ENCODE measurements at places on chromosomes 3 and 15. TPM values are rescaled to one million over a fixed set of nuclear protein-coding genes. Genes with fewer than 3 reads are reported as not detected.
A peak's percentile ranks its signal among the peaks of the same experiment; 100 is the strongest.

- DNase-seq: peak; percentile 63
Observed at GRCh38 chr3:113051302-113051711, 60.5 kb downstream of the GTPBP8 start.

DNA sequence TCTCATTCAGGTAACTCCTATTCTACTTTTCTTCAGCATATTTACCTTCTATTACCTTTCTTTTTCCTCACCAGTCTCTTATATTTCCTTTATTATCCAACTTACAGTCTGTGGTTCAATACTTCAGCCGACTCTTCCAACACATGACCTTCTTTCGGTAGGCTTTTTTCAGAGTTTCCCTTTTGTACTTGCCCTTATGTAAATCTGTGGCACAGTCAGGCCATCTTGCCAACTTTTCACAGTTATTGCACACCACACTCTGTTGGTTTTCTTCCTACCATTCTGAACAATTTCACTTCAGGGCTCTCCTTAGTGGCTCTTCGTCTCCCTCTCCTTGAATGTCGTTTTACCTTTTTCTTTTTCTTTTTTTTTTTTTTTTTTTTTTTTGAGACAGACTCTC, 427.8 kb downstream of the LPP start:
- no peak for DNase-seq

DNA sequence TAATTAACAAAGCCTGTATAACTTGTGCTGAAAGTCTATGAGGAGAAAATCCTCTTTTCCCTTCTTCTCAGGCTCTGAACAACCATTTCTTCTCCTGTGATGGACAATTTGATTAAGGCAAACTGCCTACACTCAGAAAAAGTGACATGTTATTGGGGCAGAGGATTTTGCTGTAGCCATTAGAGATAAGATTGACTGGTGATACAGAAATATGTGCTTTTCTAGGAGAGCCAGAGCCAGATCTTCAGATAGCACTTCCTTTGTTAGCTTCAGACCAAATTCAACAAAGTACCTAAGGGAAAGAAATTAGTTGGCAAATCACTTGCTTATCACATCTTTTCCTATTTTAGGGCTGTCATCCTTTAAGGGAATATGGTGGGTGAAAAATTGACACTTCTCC, 259.9 kb downstream of the ARPP21 start:
- DNase-seq: no peak

DNA sequence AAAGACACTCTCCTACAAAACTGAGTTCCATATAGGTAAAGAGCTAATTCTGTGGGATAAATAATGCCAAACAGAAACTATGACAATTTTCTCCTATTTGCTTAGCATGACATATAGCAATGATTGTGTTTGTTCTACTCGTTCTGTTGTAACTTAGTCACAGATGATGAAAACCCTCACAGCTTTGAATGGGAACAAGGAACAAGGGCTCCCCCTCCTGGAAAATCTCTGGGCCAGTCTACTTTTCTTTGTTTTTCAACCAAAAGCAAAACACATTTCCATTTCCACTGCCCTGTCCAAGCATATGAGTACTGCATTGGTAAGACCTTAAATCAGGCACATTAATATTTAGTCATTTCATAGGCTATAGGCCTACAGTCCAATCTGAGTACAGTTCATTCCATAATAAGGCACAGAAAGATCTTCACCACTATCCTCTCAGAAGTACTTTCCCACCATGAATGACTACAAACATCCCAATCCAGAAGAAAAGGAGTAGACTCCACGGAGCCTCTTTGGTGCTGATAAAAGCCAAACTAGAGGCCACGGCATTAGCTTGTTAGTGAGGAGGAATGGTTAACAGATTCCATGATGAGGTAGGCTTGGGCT, 67.1 kb downstream of the ATP8B4 start:
- peak; percentile 77 for DNase-seq

- DNase-seq: no peak
Observed at GRCh38 chr3:177106184-177106583, 91.1 kb downstream of the TBL1XR1 start.

The GOLGA8S gene
- not detected for total RNA-seq

The MASP1 gene
- total RNA-seq: not detected

- DNase-seq: no peak
Observed at GRCh38 chr3:25103391-25103790, 324.7 kb upstream of the RARB start.

GRCh38 chr3:79187426-79187825, 580.4 kb downstream of the ROBO1 start:
- no peak for DNase-seq

GRCh38 chr15:34332553-34333120, 4.9 kb downstream of the SLC12A6 start:
- no peak for DNase-seq

DNA sequence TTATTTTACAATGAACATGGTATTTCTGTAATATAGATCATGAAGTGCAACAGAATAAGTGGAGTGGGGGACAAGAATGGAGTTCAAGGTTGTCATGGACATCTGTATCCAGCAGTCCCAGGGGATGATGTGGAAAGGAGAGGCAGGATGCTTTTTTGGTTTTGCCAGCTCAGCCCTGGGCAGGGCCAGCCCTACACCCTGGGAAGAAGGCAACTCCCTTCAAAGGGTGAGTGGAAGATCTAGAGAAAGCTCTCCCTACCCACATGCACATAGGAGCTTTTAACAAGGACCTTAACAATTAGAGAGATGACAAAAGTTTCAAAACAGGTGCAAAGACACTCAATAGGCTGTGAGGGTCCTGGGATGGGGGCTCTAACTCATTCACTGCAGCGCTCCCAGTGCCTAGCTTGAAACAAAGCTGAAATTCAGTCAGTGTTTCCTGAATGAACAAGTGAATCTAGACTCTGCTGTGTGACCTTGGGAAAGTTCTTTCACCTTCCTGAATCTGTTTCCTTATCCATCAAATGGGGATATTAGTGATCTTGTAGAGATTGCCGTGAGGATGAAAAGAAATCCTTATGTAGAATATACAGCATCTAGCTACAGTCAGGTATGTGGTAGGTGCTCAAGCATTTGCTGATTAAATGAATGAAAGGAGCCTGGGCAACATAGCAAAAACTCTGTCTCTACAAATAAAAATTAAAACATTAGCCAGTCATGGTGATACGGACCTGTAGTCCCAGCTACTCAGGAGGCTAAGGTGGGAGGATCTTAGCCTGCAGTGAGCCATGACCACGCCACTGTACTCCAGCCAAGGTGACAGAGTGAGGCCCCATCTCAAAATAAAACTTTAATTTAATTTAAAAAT, 14.3 kb downstream of the BHLHE40 start:
- peak; percentile 62 for DNase-seq

The VILL gene
- total RNA-seq: 8.8 TPM

- DNase-seq: peak; percentile 55
Observed at GRCh38 chr3:179666436-179667035, 13.7 kb downstream of the USP13 start.

The PHLDB2 gene
- total RNA-seq: 21.7 TPM

DNA sequence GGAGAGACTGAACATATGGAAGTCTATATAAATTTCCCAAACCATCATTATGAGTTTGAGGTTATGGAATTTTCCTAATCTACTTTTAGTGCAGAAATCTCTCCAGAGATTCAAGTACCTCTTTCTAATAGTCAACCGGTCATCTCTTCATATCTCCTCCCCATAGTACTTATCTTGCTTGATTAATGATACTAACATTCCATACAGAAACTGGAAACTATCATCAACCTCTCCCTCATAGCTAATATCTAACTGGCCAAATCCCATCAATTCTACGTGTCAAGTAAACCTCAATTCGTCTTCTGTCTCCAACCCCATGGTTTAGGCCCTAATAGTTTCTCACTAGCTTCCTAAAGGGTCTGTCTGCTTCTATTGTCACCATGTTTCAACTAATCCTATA, 44.4 kb upstream of the VGLL3 start:
- no peak for DNase-seq

DNA sequence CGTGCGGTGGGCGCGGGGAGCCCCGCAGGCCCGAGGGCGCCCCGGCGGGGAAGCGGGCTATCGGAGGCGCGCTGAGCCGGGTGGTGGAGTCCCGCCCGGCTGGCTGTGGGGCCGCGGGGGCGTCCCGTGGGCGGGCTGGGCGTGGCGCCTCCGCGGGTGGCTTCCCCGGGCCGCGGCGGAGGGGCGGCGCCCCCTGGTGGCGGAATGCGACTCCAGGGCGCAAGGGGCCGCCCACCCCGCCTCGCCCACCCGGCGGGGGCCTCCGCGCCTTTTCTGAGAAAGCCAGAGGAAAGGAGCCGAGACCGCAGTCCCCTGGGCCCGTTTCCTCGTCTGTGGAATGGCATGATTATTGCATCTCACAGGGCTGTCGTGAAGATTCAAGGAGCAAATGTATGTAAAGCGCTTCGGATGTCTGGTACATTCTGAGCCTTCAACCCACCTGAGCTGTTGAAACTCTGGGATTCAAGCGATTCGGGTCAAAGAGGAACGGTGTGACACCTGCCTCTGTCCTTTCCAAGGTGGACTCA, 31.9 kb upstream of the RAB6B start:
- DNase-seq: no peak

DNA sequence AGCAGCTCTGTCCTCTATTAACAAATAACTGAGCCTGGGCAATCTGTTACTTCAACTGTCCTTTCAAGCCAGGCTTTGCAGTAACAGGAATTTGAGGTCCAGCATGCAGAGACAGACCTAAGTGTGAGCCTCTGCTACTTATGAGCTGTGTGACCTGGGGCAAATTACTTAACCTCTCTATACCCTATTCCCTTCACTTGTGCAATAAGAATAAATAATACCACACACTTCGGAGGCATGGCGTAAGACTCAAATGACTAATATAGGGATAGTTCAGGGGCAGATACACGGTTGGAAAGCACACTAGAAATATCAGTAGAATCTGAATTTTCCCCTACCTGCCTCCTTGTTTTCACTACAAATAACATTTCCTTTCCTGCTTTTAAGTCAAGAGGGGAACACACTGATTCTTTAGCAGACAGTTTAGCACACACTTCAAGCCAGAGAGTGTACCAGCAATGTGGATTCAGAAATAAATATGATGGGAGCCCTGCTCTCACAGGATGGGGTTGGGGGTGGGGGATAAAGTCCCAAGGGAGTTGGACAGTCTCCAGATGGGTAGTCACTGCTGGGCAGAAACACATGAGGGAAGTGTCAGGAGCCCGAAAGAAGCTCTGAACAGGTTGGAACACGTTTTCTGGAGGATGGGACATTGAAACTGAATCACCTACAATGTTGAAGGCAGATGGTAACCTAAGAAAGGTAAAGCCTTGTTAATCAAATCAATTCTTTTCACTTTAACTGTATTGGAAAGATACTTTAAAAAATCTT, 61.8 kb upstream of the RBP1 start:
- no peak for DNase-seq

The KCNH8 gene
- total RNA-seq: not detected

The CLRN1 gene
- not detected for total RNA-seq

DNA sequence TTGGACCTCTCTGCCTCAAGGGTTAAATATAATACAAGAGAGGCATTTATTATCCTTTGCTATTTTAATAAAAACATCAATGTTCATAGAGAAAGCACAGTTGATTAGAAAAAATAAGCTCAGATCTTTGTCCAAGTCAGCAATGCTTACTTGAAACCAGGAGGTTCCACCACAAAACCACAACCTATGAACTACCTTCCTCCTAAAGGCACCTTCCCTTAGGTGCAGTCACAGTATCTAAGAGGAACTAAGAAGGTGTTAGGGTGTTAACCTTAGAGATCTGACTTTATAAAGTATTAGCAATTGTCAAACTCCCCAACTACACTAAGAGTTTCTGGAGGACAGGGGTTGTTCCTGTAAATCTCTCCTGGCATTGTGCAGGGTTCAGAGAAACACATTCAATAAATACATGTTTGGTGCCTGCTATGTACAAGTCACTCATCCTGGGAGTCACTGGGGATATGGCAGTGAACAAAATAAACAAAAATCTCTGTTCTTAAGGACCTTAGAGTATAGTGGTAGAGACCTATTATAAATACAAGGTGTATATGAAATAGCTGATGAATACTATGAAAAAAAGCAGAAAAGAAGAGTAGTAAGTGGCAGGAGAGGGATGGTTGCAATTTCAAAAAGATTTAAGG, 208.6 kb downstream of the NFKBIZ start:
- no peak for DNase-seq

GRCh38 chr3:116240261-116240660, 205.0 kb downstream of the LSAMP start:
- no peak for DNase-seq

GRCh38 chr3:180913581-180914404, 1.3 kb downstream of the FXR1 start:
- peak; percentile 48 for DNase-seq

DNA sequence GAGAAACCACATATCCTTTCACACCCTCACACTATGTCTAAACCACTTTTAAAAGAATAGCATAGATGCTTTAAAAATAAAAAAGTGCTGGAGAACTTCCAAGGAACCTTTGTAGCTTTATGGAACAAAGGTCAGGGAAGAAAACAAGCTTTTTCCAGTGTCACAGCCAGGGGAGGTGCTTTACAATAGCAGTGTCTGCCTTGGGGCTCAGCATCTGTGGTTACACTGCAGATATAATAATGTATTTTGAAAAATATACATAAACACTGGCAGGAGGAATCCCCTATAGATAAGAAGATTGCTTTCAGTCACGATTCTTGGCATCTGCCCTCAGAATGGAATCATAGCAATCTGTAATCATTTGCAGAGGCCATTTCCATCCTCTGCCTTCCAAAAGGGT, 362.4 kb upstream of the LRRC3B start:
- no peak for DNase-seq

The TEX264 gene
- total RNA-seq: 79.6 TPM

DNA sequence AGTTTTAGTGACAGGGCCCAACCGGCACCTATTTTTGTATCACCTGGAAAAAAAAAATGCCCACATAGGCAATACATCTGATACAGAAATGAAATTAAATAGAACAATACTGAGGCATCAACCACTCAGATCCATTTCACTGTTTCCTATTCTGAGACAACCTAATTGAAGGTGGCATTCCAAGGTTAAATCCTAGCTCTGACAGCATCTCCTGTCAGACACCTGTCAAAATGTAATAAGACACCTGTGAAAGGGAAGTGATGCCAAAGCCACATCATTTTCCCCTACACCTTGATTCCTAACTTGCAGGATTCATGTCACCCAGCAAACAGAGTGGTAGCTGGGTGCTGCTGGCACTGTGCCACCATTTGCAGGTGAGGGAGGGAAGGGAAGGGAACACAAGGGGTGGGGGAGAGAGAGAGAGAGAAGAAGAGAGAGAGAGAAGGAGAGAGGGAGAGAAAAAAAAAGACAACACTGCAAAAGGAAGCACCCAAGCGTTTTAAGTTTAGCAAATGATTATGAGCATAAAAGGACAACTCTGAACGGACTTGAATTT, 1044.6 kb upstream of the CFAP20DC start:
- DNase-seq: no peak

- DNase-seq: peak; percentile 72
Observed at GRCh38 chr3:158790901-158791589, 10.8 kb upstream of the MFSD1 start.

- DNase-seq: no peak
Observed at GRCh38 chr3:144380849-144381248, 409.2 kb downstream of the DIPK2A start.

The REC114 gene
- not detected for total RNA-seq

The KY gene
- not detected for total RNA-seq

- DNase-seq: no peak
Observed at GRCh38 chr3:48899273-48899672, 591 bp upstream of the SLC25A20 start.
